ENCODE measurements at places on chromosomes 16 and 17.

DNA sequence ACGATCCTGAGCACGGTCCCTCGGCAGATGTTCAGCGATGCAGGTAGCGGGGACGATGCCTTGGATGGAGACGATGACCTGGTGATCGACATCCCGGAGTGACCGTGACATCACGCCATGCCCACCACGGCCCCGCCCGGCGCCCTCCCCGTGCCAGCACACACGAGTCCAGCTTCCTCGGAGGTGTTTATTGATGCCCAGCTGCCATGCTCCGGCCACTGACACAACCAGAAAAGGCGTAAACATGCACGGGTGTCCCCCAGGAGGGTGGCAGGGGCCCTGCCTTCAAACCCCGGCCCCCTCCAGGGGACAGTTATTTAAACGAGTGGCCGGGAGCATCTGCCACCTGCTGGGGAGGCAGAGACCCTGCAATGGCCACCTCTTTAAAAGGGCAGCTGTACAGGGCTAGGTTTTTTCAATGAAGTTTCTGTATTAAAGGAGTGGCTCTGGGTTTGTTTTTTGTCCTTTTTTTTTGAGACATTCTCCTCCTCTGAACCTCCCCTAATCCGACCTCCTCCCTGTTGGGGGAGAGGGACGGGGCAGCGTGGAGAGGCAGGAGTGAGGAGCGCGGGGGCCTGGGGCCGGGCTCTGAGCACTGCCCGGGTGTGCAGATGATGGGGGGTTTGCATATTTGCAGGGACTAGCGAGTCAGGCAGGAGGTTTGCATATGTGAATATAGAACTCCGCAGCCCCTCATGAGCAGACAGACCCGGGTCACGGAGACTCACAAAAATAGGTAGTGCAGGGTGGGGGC is 5.3 kb downstream of the DOC2A start:
- peak; percentile 60 for DNase-seq

DNA sequence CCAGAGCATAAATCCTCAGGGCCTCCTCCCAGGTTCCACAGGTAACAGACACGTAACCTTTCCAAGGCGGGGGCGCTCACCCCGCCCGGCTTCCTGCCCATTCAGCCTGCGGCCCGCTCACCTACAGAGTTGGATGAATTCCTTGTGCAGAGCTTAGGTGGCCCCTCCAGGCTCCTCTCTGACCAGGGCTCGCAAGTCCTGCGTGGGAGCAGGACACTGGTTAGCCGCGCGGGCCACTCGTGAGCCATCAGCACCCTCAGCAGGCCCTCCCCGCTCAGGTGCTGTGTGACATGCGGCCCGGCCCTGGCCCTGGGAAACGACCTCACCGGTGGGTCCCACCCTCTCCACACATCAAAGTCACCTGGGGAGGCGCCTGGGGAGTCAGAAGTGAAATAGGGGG is 528 bp downstream of the TERB1 start:
- no peak for DNase-seq

DNA sequence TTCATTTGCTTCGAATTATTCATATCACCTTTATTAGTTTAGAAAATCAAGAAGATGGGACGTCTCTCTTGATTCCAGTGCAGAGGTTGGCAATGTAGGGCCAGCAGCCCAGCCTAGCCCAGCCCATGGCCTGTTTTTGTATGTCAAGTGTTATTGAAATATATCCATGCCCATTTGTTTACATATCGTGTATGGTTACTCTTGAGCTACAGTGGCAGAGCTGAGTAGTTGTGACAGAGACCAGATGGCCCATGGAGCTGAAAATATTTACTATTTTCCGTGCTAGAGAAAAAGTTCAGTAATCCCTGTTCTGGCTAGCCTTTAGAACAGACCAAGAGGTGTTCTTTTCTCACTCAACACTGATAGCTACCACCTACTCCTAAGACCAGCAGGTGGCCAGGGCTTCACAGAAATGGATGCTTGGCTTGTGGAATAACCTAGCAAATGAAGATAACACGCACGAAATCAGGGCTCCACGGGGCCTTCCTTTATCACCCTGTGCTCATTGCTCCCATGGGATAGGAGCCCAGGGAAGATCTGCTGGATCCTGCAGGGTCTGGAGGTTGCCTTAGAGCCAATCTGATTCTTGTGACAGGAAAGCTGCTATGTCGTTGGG is 123.2 kb upstream of the ANKFN1 start:
- DNase-seq: no peak

DNA sequence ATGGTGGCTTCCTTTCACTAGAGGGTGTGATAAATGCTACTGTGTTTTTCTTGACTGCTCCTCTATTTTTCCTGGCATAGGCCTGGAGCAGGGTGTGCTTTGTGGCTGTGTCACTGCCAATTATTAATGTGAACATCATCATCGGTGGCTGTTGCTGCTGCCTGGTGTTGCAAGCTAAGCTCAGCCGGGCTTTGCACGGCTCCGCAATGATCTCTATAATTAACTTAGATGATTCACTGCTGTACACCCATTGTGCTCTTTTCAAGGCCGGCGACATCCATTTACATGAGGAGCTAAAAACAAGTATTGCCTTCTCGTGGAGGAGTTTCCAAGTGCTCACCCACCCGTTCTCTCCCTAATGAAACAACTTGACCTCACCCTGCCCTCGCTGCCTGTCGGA is 160.1 kb upstream of the IRX3 start:
- DNase-seq: peak; percentile 93

DNA sequence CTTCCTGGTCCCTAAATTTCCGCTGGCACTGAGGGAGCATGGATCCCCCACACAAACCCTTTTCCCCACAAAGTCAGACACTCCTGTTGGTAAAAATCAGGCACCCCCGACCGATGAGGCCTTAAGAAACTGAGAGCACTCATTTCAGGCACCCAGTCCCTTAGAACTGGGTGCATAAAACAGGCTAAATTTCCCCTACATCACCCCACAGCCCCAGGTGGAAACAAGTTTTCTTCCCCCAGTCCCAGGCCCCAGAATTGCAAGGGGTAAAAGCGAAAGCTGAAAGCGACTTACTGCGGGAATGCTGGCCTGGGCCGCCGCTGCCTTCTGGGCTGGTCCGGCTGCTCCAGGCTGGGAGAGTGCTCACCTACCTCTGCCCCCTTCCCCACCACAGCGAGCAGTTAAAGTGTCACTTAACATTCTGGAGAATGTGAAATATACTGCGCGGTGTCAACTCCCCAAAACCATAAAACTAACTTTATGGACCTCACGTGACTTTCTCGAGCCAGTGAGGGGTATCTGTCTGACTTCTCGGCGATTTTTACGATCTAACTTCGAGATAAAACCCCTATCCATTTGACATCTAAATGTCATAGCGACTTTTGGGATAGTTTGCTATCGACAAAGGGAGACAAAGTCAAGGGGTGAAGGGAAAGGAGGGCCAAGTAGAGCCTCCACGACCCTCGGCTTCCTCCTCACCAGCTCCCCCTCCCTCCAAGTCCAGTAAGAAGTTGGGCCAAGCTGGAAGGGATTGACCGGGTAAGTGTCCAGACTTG is at the start of gene HOXB3:
HOXB3 (minus strand) TSS at position 411 of the 776 bp plus-strand sequence. CDS start 37,767 bp downstream, outside the sequence.
- no peak for DNase-seq

DNA sequence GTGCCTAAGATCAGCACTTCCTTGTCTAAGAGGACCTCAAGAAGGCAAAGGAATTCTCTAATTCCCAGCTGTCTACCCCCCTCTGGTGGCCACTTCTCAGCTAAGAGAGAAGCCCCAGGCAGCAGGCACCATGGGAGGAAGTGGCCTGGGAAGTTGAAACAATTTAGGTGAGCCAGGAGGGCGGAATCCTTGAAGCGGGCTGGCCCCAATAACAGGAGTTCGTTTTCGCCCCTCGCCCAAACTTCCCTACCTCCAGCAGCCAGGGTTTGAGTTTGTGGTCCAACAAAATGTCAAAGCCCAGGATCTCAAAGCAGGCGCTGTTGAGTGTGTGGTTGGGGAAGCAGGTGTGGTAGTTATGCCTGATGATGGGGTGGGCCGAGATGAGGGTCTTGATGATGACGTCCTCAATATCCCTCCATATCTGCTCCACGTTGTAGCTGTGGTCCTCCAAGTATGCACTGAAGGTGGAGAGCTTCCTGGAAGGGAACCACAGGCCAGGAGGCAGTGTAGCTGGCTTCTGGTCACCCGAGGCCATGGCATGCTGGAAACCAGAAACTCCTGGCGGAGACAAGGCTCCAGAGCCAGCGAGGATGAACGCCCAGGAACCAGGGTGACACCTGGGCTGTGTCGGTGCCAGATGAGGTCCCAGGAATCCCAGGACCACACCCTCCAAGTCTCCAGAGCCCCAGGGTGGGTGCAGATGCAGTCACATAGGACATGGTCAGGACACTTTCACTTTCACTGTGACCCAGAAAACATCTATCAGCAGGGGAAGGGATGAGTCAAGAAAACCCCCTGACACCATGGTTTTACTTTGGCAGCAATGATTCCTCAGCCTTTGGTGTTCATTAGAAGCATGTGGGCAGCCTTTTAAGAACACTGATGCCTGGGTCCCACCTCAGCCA is 25.6 kb downstream of the TTLL6 start:
- peak; percentile 77 for DNase-seq

DNA sequence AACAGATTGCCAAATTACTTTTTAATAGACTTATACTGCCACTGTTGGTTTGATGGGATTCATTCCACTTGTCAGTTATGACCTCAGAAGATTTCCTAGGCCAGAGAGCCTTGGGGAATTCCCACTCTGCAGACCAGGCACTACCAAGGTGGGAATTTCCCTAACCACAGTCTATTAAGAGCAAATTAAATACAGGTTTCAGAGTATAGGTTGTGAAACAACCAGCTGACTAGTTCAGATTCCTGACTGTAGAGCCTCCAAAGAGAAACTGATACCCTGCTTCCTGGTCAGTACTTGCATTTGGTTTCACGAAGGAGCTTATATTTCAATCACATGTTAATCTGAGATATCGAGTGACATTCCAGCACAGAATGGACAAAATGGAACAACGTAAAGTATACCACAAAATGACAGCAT is 186.5 kb downstream of the STX8 start:
- DNase-seq: no peak

GRCh38 chr17:71942626-71943025 is 178.2 kb upstream of the SOX9 start:
- DNase-seq: no peak

GRCh38 chr16:65353183-65353582 is 231.3 kb upstream of the CDH11 start:
- no peak for DNase-seq

GRCh38 chr17:13475574-13476223 is 126.0 kb downstream of the HS3ST3A1 start:
- DNase-seq: no peak

DNA sequence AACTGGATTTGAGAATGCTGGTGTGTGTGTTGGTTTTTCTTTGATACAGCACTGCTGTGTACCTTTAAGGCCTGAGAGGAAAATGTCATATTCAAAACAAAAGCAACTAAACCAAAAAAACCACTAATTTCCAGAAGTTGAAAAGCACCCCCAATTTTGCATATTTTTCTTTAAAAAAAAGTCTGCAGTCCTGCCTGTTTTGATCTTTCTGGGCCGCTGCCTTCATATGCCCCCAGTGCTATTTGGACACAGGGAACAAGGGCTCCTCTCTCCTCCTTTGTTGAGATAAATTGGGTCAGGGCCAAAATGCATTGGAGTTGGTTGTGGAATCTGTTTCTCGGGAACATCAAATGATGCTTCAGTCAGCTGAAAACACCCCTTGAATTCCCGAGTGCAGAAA is 26.9 kb downstream of the GPT2 start:
- no peak for DNase-seq

DNA sequence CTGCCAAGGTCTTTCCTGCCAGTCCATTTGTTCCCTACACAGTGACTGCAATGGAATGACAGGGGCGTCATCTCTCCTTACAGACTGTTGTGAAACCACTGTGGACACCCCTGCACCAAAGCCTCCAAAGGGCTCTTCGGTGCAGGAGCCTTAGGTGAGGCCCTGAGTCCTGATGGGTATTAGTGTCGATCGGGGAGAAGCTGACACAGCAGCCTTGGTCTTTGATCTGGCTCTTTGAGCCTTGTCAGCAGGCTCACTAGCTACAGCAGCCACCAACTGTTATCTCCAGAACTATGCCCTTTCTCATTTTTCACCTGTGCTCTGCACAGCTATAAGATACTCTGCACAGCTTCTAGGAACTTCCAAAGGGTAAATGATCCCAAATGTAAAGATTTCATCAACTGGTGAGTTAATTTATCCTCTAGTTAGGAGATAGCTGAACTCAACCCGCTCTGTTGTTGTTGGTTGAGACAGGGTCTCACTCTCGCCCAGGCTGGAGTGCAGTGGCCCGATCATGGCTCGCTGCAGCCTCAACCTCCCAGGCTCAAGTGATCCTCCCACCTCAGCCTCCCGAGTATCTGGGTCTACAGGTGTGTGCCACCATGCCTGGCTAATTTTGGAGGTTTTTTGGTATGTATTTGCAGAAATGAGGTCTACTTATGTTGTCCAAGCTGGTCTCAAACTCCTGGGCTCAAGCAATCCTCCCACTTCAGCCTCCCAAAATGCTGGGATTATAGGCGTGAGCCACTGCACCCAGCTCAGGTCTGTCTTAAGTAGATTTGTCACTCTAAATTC is 19.7 kb downstream of the G6PC1 start:
- no peak for DNase-seq

GRCh38 chr16:89545831-89546574 is 14.5 kb upstream of the RPL13 start:
- DNase-seq: no peak

Measured in right cardiac atrium (tissue), 5 donors.